ENCODE measurements at places on chromosomes 3 and 15. TPM values are rescaled to one million over a fixed set of nuclear protein-coding genes. Genes with fewer than 3 reads are reported as not detected.

Gene CNOT10
- total RNA-seq: 23.4 TPM

Gene P4HTM
- 45.7 TPM for total RNA-seq

Gene DAPK2
- 3.9 TPM for total RNA-seq

Gene SCN5A
- 1.1 TPM for total RNA-seq

Gene TGM4
- total RNA-seq: not detected

Gene MUSTN1
- total RNA-seq: 0.56 TPM

Gene HAPLN3
- 6.9 TPM for total RNA-seq

Gene AMIGO3
- total RNA-seq: not detected

Gene ZNF654
- 20.9 TPM for total RNA-seq

Gene ENTPD3
- total RNA-seq: 0.28 TPM

Gene CCDC9B
- 18.0 TPM for total RNA-seq

Gene UCN2
- total RNA-seq: 0.85 TPM

Gene SNAP23
- total RNA-seq: 110 TPM

Gene GOLGA8J
- total RNA-seq: 0.28 TPM

Gene ANO10
- 43.3 TPM for total RNA-seq

Gene EXD1
- not detected for total RNA-seq

Gene TRIM71
- not detected for total RNA-seq

Gene TMA7
- total RNA-seq: 244 TPM

Gene CLDND1
- 143 TPM for total RNA-seq

Gene NIPA2
- total RNA-seq: 64.5 TPM

Gene CD200
- 25.1 TPM for total RNA-seq

Gene ALS2CL
- total RNA-seq: 3.7 TPM
